ENCODE measurements at places on chromosomes 11 and 22.

GRCh38 chr11:121931748-121932352 lies 184.2 kb downstream of the BLID start:
- DNase-seq: no peak

- no peak for DNase-seq
Observed at GRCh38 chr11:14106303-14107049, 144.0 kb downstream of the SPON1 start.

- no peak for DNase-seq
Observed at GRCh38 chr11:68905421-68906360, 2.0 kb downstream of the IGHMBP2 start.

- peak; percentile 39 for DNase-seq
Observed at GRCh38 chr22:27918341-27919221, 475 bp downstream of the PITPNB start.

GRCh38 chr11:70556884-70557741 lies 158.8 kb downstream of the CTTN start:
- DNase-seq: no peak

DNA sequence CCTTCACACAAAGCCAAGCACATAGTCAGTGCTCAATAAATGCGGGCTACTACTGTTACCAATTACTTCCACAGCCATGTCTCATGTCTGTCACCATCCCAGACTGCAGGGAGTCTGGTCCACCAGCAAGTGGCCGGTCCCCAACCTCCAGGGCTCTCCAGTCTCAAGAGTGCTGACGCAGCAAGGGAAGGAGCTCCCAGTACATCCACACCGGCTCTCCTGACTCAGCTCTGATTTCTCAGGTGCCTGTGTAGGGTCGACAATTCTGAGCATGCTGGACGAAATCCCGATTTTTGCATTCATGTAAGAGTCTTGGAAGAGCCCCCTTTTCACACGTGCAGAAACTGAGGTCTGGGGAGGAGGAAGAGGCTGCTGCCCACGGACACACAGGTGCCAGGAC lies 10.3 kb upstream of the NEFH start:
- DNase-seq: no peak

DNA sequence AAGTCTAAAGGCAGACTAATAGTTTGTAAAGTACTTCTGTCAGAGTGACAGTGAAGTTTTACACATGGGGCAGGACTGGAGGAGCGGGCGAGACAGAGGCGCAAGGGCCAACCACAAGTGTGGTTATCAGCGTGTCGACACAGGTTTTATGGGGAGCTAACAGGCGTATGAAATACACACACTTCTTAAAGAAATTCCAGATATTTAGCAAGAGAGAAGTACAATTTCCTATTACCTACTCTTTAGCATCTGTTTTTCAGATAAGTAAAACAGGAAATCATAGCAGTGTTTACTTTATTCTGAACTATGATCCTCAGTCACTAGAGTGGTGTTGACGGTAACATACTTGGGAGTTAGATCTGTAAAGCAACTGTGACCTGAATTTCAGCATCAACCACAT lies 22.5 kb downstream of the VSIG10L2 start:
- DNase-seq: no peak
